ENCODE measurements at places on chromosomes 7 and 10.
A peak's percentile ranks its signal among the peaks of the same experiment; 100 is the strongest.

DNA sequence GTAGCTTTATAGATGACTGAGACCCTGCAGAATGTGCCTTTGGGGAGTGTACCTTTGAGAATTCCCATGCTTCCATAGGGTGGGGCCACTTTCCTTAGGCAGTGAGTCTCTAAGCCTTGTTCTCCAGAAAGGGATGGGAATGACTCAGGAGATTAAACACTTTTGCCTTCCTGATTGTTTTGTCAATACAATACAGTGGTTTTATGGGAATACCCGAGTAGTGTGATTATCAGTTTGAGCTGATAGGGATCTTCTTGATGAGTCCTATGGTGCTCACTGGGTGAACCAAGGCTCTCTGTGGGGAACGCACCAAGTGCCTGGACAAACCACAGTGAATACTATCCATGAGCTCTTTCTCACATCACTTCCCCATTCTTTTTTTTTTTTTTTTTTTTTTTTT lies 6.3 kb downstream of the MYOF start:
- no peak for DNase-seq

- DNase-seq: no peak
These were observed 124.4 kb downstream of the AMPH start for GRCh38 chr7:38506756-38507155.

GRCh38 chr10:103736044-103736443 lies 119.3 kb downstream of the SH3PXD2A start:
- no peak for DNase-seq

DNA sequence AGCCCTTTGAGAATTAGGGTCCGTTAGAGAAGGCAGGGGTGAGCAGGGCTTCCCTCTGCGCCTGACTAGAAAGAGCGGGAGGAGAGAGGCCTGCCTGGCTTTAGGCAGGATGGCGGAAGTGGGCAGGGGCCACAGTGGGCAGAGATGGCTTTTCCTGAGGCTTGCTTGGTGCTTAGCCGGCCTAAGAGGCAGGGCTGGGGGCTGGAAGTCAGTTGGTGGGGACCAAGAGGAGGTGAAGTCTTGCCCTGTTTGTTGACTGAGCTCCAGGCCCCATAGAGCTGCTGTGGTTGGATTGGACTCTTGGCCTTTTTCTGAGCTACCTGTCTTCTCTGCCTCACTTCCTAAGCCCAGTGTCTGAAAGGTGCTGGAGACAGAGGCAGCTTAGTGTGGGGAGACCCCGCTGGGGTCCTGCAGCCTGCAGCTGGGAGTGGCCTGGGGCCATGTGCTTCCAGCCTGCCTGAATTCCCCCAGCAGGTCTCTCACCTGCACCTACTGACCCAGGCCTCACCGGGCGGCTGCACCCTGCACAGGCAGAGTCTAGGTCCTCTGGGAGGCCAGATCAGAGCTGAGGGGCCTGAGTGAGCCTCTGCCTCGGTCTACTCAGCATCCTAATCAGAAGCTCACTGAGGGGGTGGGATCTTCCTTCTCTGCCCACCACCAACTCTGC lies 4.8 kb downstream of the FAM241B start:
- no peak for DNase-seq

GRCh38 chr10:118804262-118804773 lies 49.5 kb upstream of the CACUL1 start:
- no peak for DNase-seq

DNA sequence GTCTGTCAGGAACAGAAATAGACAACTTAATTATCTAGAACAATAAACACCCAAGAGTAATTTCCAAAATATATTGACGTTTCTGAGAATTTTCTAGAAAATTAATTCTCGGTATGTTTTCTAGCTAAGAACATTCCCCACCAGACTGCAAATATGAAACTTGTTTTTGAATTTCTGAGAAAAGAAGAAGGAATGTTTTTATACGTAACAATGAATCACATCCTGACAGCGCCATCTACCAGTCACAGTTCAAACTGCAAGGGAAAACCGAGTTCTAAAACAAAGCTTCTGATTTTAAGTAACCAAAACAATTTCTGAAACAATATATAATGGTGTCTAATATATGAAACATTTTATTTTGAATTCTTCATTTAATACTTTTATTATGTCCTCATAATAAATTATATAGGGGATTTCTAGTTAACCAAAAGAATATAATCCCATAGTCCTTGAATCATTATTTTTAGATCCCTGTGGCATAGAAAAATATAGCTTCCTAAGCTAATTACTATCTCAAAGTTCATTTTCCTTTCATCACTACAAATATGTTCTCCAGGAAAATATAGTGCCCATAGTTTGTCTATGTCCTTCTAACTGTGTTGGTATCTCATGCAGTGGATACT lies 34.5 kb upstream of the MEOX2 start:
- DNase-seq: no peak

- no peak for DNase-seq
These were observed 143.5 kb downstream of the KIAA1217 start for GRCh38 chr10:24352399-24352798.

DNA sequence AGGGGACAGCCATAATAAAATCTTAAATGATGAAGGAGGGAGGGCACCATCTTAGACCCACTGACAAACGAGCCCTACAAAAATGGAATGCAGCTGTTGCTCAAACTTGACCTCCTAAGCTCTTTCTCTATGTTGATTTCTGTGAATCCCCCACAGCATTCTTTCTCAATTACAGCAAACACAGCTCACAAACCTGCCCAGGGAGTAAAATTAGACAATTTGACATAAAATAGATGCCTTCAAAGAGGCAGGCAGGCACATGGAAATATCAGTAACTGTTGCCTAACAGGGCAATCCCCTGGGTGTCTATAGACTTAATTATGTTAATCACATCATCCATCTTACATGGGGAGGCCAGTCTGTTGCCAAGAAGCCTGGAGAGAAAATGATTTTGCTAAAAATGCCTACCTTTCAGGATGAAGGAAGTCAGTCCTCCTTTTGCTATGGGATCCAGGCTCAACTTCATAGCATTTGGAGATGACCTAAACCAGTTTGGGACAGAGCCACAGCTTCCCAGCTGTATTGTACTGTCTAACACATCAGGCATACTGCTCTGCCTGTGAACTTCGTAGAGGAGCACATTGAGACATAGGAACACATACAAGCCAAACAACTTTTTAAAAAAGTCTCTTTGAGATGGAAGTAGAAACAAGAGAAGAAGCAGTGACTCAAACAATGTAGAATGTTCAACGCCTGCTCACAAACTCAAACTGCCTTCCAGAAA lies 1177.4 kb downstream of the SORCS1 start:
- DNase-seq: no peak

DNA sequence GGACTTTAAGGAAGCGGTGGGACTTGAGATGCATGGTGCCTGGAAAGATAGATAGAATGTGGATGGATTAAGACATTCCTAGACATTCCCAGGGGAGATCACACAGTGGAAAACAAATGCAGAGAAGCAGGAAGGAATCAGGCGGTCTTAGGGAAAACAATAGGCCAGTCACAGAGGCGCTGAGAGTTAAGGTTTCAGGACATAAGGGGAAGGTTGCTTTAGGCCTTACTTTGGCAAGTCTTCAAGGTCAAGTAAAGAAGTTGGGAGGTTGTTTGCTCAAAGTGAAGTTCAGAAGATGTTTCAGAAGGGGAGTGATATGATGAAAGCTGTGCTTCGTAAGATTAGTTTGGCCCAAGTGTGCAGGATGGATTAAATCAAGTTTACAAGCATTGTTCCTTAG lies 109.4 kb downstream of the SUGCT start:
- no peak for DNase-seq

DNA sequence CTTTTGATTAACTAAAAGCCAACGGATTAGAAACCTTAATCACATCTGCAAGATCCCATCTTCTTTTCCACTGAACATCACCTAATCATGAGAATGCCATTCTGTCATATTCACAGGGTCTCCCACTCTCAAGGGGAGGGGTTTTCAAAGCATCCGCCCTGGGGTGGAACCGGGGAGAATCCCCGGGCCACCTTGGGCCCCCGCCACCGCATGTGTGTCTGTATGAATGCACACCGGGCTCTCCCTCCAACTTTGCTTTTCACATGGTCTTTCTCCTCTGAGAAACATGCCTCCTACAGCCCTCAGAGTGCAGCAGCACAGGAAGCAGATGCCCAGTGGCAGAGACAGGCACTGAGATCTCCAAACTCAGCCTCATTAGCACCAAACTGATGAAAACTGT lies 233.2 kb upstream of the PPP2R2D start:
- DNase-seq: no peak

GRCh38 chr10:93437086-93437945 lies 44.8 kb downstream of the MYOF start:
- DNase-seq: no peak

GRCh38 chr10:34087095-34087418 lies 728.0 kb downstream of the PARD3 start:
- no peak for DNase-seq

GRCh38 chr10:132396494-132397035 lies 435 bp upstream of the PWWP2B start:
- DNase-seq: peak; percentile 32

DNA sequence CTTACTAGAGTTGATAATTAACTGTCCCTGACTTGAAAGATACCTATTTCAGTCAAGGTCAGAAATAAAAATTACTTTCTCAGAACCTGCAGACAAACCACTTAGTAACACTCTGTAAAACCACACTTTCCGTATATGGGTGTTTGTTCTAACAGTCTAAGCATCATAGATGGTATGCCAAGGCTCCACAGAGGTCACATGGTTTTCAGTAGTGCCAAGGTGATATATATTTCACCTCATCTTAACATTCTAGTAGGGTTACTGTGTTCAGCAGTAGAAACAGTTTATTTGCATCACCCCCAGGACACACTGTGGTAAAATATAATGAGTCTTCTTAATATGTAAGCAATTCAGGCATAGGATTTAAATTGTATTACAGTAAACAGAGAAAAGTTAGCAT lies 61.5 kb downstream of the KCND2 start:
- no peak for DNase-seq

DNA sequence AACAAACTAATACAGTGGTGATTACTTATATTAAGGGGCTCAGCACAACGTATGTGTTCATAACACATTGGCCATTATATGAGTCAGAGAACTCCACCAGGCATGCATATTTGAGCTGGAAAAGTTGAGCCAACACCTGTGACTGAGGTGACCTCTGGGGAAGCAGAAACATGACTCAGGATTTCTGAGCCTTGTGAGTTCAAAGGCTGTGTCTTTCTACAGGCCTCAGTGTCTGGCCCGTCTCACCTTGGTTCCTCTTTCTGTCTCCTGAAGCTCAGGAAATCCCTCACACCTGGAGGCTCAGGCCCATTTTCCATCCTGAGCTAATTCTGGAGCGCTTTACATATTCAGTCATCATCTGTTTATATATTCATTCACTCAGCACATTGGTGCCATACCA lies 230.9 kb upstream of the AGK start:
- no peak for DNase-seq

- DNase-seq: no peak
These were observed 6.1 kb upstream of the CAV2 start for GRCh38 chr7:116493449-116493848.

DNA sequence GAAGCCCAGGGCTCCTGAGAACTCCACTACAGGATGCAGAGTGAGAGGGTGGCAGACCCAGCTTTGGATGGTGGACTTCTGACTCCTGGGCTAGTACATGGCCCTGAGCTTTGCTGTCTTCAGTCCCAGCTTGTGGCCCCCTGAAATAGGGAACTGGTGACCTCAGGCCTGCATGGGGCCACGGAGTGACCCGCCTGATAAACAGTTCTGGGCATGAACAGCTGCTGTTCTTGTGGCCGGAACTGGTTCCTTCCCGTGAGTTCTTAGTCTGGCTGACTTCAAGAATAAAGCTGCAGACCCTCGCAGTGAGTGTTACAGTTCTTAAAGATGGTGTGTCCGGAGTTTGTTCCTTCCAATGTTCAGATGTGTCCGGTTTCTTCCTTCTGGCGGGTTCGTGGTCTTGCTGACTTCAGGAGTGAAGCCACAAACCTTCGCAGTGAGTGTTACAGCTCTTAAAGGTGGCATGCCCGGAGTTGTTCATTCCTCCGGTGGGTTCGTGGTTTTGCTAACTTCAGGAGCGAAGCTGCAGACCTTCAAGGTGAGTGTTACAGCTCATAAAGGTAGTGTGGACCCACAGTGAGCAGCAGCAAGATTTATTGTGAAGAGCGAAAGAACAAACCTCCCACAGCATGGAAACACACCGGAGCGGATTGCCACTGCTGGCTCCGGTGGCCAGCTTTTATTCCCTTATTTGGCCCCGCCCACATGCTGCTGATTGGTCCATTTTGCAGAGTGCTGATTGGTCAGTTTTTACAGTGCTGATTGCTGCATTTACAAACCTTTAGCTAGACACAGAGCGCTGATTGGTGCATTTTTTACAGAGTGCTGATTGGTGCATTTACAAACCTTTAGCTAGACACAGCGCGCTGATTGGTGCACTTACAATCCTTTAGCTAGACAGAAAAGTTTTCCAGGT lies 268.0 kb downstream of the ZEB1 start:
- no peak for DNase-seq

DNA sequence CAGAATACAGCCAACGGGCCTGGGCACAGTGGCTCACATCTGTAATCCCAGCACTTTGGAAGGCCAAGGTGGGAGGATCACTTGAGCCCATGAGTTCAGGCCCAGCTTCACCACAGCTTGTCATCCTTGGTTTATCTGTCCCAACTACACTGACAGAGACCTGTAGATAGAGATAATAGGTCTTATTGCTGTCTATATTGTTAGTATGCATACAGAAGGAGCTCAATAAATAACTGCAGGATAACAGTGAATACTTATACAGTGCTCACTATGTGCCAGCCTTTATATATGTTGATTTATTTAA lies 1.3 kb downstream of the CNPY4 start:
- no peak for DNase-seq

GRCh38 chr10:44636625-44637024 lies 251.7 kb upstream of the CXCL12 start:
- no peak for DNase-seq

DNA sequence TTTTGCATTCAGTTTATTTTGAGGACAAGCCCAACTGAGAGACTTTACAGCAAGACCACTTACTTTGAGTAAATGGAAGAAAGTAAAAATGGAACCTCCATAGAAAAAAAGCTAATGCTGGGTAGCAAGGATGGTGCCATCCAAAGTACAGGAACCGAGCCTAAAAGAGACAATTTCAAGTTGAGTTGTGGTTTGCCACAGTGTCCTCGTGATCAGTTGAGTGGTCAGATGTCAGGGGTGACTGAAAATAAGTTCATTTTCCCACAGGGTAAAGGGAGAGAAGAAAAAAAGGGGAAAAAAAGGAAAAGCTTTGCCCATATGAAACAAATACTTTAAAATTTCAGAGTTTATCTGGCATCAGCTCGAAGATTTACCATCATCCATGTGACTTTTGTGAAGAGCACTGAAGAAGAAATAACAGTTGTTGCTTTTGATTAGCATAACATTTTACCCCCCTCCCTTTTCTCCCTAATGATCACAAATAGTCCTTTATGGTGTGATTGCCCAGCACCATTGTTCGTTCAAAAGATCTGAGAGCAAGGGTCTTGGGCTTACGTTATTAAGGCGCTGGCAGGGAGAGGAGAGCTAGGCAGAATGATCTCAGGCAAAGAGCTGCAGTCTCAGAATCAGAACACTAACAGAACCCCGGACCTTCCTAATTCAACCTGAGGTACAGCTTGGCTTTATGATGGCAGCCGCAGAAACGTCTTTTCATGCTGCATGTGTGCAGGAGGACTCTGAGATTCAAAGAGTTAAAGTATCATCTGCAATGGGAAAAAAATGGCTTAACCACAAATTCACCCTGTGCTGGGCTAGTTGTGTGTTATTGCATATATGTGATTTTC lies 338.1 kb downstream of the RNLS start:
- DNase-seq: no peak

- DNase-seq: no peak
These were observed 234.3 kb upstream of the IGFBP3 start for GRCh38 chr7:46155367-46155766.
